ENCODE measurements at places on chromosomes 1 and 21. TPM values are rescaled to one million over a fixed set of nuclear protein-coding genes. Genes with fewer than 3 reads are reported as not detected.

MRPL37 gene
- total RNA-seq: 96.2 TPM

FAM3B gene
- total RNA-seq: 0.23 TPM

RAP1GAP gene
- total RNA-seq: 5.3 TPM

DNA sequence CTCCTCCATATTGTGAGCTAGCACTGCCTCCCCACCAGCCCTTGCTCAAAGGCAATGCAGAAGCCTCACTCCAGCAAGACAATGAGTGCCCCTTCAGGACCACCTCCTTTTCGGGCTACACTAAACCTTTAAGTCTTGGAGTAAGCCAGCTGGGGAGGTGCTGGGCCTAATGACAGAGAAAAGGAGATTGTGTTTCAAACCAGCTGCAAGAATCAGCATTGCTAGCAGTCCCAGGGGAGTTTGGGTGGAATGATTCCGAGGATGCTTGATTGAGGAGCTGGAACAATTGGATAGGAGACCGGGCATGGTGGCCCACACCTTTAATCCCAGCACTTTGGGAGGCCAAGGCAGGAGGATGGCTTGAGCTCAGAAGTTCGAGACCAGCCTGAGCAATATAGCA lies 54.1 kb upstream of the GPR37L1 start:
- peaks cover 14% of the 10 kb centered on the region for H3K4me1 ChIP-seq
- DNase-seq: no peak
- H3K27ac ChIP-seq: no peak overlapping the region
- no peaks in the 10 kb centered on the region for H3K27me3 ChIP-seq

DNA sequence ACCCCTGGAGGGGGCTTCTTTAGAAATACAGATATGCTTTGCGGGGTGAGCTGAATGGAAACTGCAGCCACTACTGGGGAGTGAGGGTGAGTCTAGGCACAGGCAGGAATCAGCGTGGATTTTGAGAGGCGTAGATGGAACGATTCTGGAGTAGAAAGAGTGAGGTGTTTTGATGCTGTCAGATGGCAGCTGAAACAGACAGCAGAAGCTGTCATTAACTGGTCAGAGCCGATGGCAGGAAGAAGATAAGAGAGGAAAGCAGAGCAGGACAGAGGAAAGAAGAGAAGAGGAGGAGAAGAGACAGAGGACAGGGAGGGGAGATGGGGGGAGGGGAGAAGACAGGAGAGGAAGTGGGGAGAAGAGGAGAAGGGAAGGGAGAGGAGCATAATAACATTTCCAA lies 138.5 kb downstream of the LRIG2 start:
- no peaks in the 10 kb centered on the region for H3K27me3 ChIP-seq
- no peak overlapping the region for H3K27ac ChIP-seq
- H3K36me3 ChIP-seq: peaks cover 3% of the 10 kb centered on the region
- no peak for DNase-seq
- no peak overlapping the region for H3K4me3 ChIP-seq

GRCh38 chr21:44815852-44816628 lies 1.8 kb downstream of the SUMO3 start:
- peak overlapping the region; percentile 91 for H3K4me3 ChIP-seq
- H3K4me1 ChIP-seq: peaks cover 9% of the 10 kb centered on the region
- H3K27ac ChIP-seq: peak overlapping the region; percentile 37
- no peak for DNase-seq
- H3K27me3 ChIP-seq: no peaks in the 10 kb centered on the region

GRCh38 chr1:240019524-240019923 lies 72.2 kb upstream of the FMN2 start:
- H3K27ac ChIP-seq: no peak overlapping the region
- peaks cover 2% of the 10 kb centered on the region for H3K27me3 ChIP-seq
- H3K36me3 ChIP-seq: no peaks in the 10 kb centered on the region
- no peak for DNase-seq
- no peaks in the 10 kb centered on the region for H3K4me1 ChIP-seq

NHLH2 gene
- total RNA-seq: 8.4 TPM

- no peak for DNase-seq
- H3K27ac ChIP-seq: no peak overlapping the region
- peak overlapping the region; percentile 33 for H3K4me3 ChIP-seq
- peaks cover 17% of the 10 kb centered on the region for H3K36me3 ChIP-seq
- peaks cover 18% of the 10 kb centered on the region for H3K4me1 ChIP-seq
Measured at GRCh38 chr1:37561133-37562132, 4.7 kb downstream of the DNALI1 start.

DNA sequence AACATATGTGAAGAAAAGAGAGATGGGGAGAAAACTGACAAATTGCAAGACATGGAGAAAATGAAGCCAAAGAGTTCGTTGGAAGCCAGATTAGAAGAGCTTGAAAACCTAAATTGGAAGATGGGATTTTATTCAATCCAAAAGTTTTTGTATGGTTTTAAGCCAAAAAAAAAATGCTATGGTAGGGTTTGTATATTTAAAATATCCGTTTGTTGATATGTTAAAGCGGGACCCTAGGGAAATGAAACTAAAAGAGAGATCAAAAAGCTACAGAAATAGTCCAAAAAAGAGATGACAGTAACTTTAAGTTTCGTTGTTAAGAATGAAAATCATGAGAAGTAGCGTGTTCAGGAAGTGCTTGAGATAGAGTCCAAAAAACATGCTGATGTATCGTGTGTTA lies 617.7 kb upstream of the ADGRL2 start:
- no peak for DNase-seq
- no peaks in the 10 kb centered on the region for H3K36me3 ChIP-seq
- H3K4me3 ChIP-seq: no peak overlapping the region

DNA sequence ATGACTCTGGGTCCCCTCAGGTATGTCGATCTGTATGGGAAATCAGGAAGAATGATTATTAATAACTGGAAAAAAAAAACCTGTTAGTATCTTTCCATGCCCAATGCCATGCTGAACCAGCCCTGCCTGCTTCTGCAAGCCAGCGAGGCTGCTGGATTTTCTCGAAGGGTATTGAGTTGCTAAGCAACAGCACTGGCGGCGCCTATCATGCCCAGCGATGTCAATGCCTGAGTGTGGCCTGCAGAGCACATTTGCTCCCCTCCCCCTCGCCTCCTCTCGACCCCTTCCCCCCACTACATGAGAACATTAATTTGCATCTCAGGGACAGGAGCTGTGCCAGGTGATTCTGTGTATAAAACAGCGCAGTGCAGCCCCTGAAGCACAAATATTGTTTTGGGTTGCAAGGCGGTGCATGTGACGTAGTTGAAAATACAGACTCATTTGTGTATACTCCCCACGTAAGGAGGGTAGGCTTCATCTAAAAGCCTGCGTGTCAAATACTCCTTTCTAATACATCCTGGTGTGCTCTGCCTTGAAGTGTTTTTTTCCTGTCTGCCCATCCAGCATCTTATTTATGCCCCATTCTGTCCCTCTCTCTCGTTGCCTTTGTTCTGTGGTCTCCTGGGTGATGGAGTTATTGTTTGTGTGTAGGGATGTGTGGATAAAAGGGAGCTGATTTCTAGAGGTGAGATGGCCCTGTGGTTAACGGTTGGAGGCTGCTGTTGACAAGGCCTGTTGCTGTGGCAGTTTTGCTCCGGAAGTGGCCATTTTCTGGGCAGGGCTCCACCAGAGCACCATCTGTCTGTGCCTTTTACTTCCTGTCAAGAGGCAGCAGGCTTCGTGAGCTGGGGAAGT lies 32.7 kb upstream of the ATP5PO start:
- H3K4me1 ChIP-seq: peaks cover 36% of the 10 kb centered on the region
- H3K36me3 ChIP-seq: peaks cover 14% of the 10 kb centered on the region
- H3K27ac ChIP-seq: peak overlapping the region; percentile 98
- no peaks in the 10 kb centered on the region for H3K27me3 ChIP-seq
- peak overlapping the region; percentile 75 for H3K4me3 ChIP-seq
